ENCODE measurements at places on chromosomes 16 and 17.

- no peak for DNase-seq
Observed at GRCh38 chr17:29178750-29179231, 1.4 kb downstream of the MYO18A start.

GRCh38 chr16:62954144-62955032 lies 918.1 kb upstream of the CDH8 start:
- no peak for DNase-seq

DNA sequence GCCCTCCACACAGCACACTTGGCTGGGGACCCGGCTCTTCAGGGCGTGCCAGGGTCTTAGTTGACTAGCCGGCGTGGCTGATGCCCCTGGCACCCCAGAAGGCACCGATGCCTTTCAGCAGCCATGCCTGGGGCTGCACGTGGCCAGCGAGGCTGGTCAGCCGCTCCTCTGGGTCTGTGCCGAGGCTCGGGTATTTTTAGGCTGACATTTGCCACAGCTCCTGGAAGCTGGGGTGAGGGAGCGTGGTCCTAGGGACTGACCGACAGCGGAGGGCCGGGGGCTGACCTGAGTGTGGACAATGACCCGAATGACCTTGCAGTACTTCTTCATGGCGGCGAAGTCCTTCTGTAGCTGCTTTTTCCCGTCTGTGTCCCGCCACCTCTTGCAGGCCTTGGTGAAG lies 3.9 kb downstream of the RPL3L start:
- DNase-seq, result no peak

DNA sequence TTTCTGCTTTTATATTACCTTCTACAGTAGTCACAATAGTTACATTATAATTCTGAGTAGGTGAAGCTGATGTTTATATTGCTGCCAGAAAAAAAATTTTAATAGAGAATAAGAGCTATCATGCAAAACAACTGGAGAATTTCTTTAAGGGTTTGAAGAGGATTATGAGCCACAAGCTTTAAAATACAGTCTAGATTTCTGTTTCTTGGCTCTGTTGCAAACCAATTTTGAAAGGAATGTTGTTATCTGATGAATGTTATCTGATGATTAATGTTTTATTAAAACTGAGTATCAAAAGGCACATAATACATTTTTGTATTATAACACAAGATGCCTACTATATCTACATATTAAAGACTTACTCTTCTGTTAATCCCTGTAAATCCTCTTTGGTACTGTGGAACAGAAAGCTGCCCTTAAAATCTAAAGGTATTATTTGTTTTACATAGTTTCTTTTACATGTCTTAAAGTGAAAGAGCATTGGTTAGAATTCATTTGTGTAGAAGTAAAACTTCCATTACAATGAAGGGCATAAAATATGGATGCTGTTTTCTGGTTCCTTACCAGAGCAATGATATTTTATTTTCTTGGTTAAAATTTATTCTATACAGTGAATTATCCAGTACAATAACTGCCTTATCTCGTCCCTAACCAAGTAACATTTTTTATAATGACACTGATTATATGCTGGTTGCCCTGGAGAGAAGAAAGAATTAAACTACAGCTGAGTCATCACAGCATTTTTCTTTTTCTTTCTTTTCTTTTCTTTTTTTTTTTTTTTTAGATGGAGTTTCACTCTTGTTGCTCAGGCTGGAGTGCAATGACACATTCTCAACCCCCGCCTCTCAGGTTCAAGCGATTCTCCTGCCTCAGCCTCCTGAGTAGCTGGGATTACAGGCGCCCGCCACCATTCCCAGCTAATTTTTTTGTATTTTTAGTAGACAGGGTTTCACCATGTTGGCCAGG lies 205.7 kb downstream of the TANC2 start:
- no peak for DNase-seq

DNA sequence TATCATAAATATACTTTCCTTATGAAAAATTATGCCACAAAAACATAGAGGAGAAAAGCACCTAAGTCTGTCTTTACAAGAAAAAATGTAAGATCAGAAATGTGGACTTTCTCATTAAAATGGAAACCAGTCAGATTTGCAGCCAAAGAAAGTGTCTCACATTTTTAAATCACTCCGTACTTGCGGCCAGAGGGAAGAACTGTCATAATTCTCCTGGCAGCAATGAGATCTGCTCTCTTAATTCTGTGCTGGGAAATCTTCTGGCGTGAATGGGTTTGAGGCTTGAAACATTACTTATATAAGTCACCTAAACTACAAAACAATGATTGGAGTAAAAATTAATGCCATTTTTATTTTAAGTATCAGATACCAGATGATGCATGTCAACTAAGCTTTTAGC lies 10.7 kb downstream of the C16orf95 start:
- no peak for DNase-seq

DNA sequence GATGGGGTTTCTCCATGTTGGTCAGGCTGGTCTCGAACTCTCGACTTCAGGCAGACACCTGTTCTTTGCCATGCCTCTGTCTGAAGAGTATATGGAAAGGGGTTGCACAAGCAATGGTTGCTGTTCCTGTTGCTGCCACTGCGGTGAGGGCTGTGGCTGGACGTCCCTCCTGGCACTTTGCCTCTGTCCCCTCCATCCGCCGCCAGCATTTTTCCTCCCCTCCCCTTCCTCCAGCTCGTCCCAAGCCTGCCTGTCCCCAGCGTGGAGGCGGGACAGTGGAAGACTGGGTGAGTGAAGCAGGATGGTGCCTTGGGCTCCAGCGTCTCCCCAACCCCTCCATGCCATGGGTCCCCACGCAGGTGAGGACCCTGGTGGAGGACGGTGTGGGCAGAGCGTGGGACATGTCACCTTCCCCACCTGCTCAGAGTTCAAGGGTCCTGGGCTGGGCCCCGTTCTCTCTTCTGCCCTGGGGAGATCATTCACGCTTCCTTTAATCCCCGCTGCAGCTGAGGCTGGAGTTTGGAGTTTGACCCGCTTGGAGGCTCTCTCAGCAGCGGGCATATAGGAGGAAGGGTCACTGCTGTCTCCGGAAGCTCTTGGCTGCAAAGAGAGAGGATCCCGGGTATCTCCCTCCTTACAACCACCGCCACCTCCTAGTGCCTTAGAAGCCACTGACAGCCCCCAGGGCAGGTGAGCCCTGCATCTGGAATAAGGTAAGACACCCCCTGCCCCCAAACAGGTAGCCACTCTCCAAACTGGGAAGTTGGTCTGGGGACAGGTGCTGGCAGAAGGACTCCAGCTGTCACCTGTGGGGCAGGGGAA lies at the start of gene SLC5A11:
Gene SLC5A11, plus strand, starts transcription at position 238 of the 822 bp plus-strand sequence. CDS start 12,681 bp downstream, outside the sequence.
- DNase-seq, result no peak

DNA sequence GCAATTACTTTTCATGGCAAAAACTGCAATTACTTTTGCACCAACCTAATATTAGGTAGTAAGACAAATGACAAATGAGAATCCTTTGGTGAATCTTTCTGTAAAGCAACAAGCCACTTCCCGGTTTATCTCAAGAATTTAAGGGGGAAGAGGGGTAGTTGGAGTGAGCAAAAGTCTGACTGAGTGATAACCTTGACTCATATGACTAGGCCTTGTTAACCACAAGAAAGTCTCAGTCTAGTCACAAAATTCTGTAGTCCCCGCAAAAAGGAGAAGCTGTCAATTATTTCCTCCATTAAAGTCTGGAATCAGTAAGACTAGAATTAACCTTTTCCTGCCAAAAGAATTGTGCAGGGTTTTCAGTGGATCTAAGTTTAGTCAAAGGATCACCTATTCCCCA lies 72.2 kb upstream of the GNAO1 start:
- DNase-seq, result no peak

- no peak for DNase-seq
Observed at GRCh38 chr16:66843191-66843590, 1.0 kb upstream of the CA7 start.

DNA sequence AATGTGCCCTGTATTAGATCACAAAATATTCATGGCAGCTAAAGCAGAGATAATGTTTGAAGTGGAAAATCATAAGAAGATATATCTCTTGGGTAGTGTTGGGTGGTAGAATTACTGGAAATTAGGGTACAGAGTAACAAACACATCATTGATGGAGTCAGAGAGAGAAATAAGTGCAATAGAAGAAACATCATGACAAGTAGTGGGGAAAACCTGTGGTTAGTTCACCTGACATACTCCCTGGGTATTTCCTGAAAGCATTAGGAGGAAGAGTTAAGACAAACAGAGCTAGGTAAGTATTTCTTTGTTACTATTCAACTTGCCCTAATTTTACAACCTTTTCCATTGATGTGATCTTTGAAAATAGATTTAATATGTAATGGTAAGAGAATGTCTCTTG lies 691.9 kb upstream of the SOX9 start:
- no peak for DNase-seq

DNA sequence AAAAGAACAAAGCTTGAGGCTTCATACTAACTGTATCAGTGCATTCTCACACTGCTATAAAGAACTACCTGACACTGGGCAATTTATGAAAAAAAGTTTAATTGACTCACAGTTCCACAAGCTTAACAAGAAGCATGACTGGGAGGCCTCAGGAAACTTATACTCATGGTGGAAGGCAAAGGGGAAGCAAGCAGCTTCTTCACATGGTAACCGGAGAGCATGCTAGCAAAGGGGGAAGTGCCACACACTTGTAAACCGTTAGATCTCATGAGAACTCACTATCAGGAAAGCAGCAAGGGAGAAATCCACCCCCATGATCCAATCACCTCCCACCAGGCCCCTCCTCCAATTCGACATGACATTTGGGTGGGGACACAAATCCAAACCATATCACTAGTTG lies 25.3 kb downstream of the CTRB2 start:
- DNase-seq, result no peak

- DNase-seq, result no peak
Observed at GRCh38 chr17:83075270-83075880, 4.0 kb upstream of the METRNL start.

DNA sequence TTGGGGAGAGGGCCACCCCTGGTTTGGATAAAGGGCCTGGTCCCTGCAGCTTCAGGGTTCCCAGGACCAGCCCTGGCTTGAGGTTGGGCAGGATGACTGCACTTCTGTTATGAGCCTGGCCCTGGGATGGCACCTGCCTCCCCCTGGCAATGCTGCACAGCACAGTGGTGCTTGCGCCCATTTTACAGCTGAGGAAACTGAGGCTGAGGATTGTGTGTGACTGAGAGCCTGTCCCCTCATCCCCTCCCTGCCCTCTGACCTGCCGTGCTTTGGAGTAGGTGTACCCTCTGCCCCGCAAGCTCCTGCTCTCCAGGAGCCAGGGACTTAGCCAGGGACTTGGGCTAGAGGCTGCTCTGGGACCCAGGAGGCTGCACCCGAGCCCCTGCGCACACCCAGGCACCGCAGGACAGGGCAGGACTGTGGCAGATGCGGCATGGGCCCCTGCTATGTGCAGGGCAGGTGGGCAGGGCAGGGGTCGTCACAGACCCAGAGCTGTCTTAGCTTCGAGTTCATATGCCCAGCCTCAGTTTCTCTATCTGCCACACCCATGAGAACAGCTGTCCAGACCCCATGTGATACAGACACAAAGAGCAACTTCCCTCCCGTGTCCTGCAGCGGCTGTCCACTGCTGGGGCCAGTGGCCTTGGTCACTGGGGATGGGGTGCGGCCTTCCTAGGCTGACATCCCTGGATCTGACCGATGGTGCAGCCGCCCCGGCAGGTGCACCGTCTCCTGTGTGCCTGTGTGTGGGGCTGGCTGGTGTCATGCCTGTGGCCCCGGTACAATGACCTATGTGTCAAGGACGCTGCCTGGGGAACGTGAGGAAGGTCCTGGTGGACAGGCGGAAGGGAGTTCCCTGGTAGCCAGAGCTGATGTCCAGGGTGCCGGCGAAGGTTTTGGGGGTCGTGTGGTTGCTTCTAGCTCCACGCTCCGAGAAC lies 36.6 kb downstream of the BAHCC1 start:
- no peak for DNase-seq

DNA sequence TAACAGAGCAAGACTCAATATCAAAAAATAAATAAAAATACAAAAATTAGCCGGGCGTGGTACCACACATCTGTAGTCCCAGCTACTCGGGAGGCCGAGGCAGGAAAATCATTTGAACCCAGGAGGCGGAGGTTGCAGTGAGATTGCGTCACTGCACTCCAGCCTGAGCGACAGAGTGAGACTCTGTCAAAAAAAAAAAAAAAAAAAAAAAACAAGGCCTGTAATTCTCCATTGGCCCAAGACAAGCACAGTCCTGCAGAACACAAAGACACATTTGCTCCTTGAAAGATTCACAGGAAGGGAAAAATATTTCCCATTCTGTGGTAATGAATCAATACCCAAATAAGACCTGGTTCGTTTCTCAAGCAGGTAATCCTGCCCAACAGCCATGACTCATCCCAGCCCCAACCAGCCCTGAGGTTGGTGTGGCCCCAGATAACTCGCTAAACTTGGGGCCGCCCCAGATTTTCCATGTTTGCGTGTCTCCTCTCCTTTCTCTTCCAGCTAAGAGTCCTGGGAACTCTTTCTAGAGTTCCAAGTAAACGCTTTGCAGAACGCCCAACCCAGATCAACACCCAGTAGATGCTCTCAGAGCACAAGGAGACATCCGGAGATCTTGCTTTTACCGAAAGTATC lies 40.3 kb upstream of the SNN start:
- no peak for DNase-seq

DNA sequence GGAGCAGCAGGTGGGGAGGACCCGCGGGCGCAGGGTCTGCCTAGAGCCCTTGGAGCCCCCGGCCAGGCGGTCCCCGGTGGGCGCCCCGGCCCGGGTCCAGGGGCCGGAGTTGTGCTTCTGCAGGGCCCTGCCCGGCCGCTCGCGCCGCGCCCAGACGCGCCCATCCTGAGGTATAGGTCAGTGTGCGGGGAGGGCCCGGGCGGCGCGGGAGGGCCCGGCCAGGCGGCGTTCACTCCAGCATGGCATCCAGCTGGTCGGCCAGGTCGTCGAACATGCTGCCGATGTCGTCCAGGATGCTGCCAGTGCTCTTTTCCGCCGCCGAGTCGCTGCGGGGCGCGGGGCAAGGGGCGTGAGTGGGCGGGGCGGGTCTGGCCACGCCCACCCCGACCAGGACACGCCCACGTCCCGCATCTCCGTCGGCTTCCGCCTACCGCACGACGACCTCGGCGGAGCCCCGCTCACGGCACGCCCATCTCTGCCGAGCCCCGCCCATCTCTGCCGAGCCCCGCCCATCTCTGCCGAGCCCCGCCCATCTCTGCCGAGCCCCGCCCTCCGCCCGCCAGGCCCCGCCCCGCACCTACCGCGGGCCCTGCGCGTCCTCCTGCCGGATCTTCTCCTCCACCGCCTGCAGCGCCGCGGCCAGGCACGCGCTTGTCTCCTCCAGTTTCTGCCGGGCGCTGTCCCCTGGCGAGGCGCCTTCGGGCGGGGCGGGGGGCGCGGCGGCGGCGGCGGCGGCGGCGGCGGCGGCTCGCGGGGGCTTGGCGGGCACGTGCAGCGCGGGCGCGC lies 17.9 kb downstream of the CASKIN1 start:
- DNase-seq, result no peak

GRCh38 chr16:359067-359763 lies 6.7 kb upstream of the AXIN1 start:
- no peak for DNase-seq

DNA sequence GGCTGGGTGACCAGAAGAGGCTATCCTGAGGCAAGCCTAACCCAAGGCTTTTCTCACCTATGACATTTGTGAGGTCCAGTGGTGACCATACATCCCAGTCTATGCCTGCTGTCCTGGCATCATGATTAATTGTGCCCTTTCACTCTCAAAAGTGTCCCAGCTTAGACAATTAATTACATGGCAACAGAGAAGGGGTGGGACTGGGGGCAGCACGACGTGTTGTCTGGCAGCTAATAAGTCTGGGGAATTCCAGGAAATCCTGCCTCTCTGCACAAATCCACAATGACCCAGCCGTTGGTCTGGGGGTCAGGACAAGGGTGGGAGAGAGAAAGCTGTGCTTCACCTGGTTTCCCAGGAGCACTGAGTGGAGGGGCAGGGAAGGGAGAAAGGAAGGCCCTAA lies 14.0 kb upstream of the MTMR4 start:
- no peak for DNase-seq
